Activated T-helper 1 cell treated with anti-CD3 and anti-CD28 coated beads, Interleukin-12 subunit alpha, Interleukin-12 subunit beta, Interleukin-2, Interleukin-4 antibody, amounts not matched to agents 30 ng/mL and 10 ng/mL and 1 ng/mL, durations not matched to agents 14 hours and 24 hours and 36 hours (primary cell): ENCODE measurements at places on chromosomes 5 and 9. TPM values are rescaled to one million over a fixed set of nuclear protein-coding genes. Genes with fewer than 3 reads are reported as not detected.

- H3K27me3 ChIP-seq: peaks cover 2% of the 10 kb centered on the region
- H3K27ac ChIP-seq: no peak overlapping the region
- H3K4me1 ChIP-seq: peaks cover 26% of the 10 kb centered on the region
- peaks cover 8% of the 10 kb centered on the region for H3K36me3 ChIP-seq
- no peak overlapping the region for H3K4me3 ChIP-seq
Observed at GRCh38 chr5:50559955-50560354, 106.5 kb upstream of the PARP8 start.

GRCh38 chr5:163565492-163565891 is 60.1 kb downstream of the MAT2B start:
- H3K4me1 ChIP-seq: peaks cover 29% of the 10 kb centered on the region
- H3K27me3 ChIP-seq: peaks cover 60% of the 10 kb centered on the region
- H3K27ac ChIP-seq: no peak overlapping the region

PCDHA11 gene
- not detected in 2 replicates for total RNA-seq

DNA sequence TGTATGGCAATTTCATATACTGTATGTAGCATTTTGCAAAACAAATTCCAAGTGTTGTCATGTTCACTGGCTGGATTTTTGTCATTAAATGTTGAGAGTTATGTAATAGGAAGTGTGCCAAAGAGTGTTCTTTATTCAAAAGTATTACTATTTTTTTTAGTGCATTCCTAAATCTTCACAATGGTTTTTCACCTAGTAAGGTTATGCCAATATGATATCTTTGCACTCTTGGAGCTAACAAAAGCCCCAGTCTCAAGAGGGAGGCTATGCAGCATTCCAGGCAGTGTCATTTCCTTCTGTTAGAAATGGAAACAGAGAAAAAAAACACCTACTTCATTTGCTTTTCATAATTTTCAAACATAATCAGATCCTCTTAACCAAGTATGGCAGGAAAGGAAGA is 5.1 kb upstream of the SSBP2 start:
- H3K4me1 ChIP-seq: peaks cover 8% of the 10 kb centered on the region
- DNase-seq: no peak
- no peak overlapping the region for H3K27ac ChIP-seq
- H3K27me3 ChIP-seq: peaks cover 6% of the 10 kb centered on the region
- peaks cover 3% of the 10 kb centered on the region for H3K36me3 ChIP-seq
- no peak overlapping the region for H3K4me3 ChIP-seq

PCDHB15 gene
- not detected in 2 replicates for total RNA-seq

GRCh38 chr5:6772886-6773285 is 59.7 kb downstream of the TENT4A start:
- H3K4me3 ChIP-seq: no peak overlapping the region
- H3K27ac ChIP-seq: no peak overlapping the region
- DNase-seq: no peak

TTLL11 gene
- total RNA-seq: 3.0 and 4.5 TPM in 2 replicates

PCDHB10 gene
- total RNA-seq: not detected in 2 replicates

PGGT1B gene
- total RNA-seq: 42.7 and 42.9 TPM in 2 replicates
